Calu3 (cell line): ENCODE measurements at places on chromosomes 7 and 10. TPM values are rescaled to one million over a fixed set of nuclear protein-coding genes. Genes with fewer than 3 reads are reported as not detected.

DNA sequence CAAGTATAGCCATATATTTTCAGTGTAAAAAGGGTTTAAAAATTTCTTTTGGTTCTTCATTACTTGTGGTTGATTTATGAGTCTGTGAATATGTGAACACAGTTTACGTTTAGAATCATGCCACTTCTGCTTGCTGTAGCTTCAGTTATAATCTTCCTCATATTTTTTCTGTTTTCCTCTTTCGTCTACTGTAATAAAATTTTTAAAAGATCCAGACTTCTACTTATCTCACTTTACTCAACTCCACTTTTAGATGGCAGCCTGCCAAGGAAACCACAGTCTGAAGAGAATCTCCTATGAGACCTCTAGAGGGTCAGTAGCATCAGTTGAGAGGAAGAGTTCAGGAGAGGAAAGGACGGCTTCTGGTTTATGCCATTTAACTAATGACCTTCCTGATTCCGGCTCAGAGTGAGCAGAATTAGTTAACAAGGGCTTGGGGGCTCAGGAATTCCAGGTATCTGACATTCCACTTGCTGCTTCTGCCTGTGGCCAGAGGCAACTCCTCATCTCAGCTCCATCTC is 21.4 kb downstream of the CREB5 start:
- peak; percentile 42 for DNase-seq

DNA sequence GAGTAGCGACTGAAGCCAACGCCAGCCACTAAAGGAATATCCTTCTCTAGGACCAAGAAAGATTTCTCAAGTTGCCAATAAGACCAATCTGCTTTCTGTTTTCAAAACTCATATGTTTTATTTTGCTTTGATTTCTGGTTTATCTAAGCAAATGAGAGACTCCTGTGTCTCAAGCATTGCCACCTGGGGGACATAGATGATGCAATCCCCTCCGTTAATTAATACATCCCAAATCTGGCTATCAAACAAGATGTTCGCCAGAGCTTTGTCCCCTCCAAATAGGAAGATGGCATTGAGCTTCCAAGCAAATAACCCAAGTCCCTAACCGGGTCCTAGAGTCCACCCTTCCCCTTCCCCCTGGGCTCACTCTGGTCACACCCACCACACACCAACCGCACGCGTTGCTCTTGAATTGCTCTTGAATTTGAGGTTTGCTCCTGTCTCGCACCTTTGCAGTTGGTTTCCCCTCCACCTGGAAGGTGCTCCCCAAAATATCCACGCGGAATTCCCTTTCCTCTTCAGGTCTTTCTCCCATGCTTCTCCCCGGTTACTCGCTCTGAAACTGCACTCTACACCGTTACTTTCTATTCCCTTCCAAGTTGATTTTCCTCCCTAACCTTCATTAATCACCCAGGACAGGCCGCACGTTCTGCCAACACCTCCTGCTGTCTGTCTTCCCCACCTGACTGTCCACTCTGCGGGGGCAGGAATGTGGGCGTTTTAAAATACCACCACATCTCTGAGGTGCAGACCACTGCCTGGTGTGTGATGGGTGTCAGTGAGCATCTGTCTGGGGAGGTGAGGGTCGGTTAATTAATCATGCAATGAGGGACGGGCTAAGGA is 64.1 kb upstream of the RNF32 start:
- DNase-seq: no peak

DNA sequence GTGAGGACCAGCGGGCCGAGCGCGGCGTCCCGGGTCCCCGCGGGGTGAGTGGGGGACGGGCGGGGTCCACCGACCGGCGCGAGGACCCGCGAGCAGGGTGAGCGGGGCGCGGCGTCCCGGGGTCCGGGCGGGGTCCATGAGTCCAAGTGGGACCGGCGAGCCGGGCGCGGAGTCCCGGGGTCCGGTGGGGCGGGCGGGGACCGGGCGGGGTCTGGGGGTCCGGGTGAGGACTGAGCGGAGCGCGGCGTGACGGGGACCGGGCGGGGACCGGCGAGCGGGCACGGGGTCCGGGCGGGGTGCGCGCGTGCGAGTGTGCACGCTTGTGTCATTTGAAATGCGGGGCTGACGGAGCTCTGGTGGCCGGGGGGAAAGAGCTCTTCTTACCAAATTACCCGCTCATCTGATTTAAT is 765 bp downstream of the CELF2 start:
- DNase-seq: no peak

DNA sequence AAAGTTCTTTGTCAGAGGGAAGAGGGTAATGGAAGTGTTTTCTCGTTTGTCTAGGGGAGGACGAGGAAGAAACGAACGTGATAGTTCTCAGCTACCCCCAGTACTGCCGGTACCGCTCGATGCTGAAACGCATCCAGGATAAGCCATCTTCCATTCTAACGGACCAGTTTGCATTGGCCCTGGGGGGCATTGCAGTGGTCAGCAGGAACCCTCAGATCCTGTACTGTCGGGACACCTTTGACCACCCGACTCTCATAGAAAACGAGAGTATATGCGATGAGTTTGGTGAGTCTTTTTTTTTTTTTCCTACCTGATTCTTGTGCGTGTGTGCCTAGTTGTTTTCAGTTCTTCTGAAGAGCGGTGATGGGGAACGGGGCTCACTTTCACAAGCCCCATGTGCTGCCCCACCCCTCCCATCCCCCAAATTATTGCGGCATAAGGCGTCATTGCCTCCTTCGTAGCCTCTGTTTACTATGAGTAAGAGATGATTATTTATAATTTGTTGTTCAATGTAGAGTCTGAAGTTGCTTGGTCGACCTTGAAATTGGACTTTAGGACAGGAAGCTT is 98.6 kb downstream of the ARID5B start:
- no peak for DNase-seq

DNA sequence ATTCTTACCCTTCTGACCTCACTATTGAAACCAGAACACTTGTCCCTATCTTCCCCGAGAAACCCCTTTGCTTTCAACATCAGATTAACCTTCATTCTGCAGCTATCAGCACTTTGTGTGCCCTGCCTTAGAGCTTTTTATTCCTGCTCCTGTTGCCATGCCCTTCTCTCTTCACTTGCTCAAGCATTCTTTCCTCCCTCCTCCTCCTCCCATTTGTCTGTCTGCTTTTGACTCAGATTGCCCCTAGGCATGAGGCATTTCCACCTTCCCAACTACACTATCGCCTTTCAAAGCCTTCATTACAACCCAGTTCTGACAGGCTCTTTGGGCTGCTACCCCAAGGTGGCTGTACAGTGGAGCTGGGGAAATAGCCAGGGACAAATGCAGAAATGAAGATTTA is 143.3 kb downstream of the SLC25A13 start:
- no peak for DNase-seq

GRCh38 chr7:17706734-17707133 is 233.6 kb downstream of the SNX13 start:
- peak; percentile 75 for DNase-seq

DNA sequence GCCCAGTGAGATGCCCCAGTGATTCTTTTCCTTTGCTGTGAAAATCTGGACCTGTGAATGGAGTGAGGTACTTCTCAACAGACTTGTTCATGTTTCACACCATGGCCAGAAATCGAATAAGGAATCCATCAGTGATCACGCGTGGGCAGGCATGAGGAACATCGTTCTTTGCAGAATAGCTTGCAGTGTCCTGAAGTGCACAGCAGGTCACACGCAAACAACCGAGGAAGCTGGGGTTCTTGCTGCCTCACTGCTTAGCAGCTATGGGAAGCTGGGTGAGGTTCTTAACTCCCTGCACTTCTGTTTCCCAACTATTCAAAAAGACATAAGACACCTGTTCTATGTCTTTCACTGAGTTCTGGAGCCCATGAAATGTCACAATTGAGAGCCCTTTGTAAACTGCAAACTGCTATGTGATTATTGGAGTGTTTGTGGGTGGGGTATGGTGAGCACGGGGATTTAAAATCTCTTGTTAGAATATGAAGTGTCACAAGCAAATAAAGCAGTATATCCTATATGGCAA is 253.4 kb downstream of the KIAA1217 start:
- DNase-seq: no peak

GRCh38 chr10:133278577-133279265 is 2.1 kb upstream of the ADAM8 start:
- DNase-seq: peak; percentile 67

DNA sequence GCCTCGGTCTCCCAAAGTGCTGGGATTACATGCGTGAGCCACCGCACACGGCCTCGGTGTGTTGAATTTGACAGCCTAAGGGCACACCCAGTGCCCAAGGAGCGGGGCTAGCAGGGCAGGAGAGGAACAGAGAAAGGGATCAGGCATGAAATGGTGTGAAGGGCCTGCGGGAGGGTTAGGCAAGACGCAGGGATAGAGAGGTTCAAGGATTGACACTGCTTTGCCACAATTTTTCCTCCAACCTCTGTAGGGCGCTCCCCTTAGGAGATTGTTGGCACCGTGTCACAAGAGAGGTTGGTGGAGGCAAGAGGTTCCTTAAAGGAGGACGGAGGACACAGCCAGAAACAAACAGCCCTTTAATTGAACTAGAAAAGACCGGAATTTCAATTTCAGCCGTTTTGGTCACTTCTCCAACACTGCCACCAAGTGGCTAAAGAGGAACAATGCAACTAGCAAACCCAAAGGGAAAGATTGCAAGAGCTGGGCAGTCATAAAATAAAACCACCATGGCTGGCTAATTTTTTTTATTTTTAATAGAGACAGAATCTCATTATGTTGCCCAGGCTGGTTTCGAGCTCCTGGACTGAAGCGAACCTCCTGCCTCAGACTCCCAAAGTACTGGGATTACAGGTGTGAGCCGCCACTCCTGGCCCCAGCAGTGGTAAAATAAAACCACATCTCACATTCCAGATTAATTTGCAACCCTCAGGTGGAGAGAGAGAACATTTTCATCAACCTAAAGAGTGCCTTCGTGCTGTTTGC is 6.9 kb upstream of the CREB3L2 start:
- peak; percentile 40 for DNase-seq

- no peak for DNase-seq
Measured at GRCh38 chr7:134355004-134355525, 38.3 kb upstream of the SLC35B4 start.

TET1 gene
- 1.2 TPM in 2 replicates for total RNA-seq

PRKG1 gene
- 0.21 and 0.81 TPM in 2 replicates for total RNA-seq

UTF1 gene
- total RNA-seq: not detected in 2 replicates

DGKI gene
- total RNA-seq: not detected in 2 replicates

DRGX gene
- not detected in 2 replicates for total RNA-seq
